ENCODE measurements at places on chromosomes 5 and 9.

DNA sequence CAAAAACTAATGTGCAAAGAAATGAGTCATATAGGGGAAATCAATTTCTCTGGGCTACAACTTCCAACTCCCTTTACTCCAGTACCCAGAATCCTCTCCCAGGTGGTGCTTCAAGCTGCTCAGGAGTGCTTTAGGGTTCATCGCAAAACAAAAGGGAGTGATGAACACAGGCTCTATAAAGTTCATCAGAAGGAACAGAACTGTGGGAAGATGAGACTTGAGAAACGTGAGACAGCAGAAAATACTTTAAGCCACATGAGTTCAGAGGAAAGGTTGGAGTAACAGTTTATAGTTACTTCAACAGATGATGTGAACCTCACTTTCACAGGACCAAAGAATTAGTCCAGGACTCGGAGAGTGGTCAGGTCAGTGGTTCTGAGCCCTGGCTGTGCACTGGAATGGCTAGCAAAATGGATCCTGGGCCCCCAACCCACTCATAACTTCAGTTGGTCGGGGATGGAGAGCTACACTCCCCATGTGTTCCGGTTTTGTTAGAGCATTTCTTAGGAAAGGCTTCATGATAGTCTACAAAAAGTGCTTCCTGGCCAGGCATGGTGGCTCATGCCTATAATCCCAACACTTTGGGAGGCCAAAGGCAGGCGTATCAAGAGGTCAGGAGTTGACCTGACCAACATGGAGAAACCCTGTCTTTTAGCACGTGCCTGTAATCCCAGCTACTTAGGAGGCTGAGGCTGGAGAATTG, 4.3 kb downstream of the RPL12 start:
- DNase-seq = no peak

DNA sequence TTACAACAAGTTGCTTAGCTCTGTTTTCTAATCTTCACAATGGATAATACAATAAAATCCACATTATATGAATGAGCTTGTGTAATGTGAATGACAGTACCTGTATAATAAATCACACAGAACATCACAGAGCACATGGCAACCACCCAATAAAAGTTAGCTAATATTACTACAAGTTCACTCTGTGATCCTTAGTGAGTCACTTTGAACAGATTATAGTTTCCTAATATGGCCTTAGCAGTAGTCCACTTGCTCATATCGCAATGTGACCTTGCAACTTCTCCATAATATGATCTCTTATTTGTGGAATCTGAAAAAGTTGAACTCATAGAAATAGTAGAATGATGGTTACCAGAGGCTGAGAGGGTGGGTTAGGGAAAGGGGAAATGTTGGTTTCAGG, 361.3 kb downstream of the PTPRD start:
- DNase-seq = no peak

DNA sequence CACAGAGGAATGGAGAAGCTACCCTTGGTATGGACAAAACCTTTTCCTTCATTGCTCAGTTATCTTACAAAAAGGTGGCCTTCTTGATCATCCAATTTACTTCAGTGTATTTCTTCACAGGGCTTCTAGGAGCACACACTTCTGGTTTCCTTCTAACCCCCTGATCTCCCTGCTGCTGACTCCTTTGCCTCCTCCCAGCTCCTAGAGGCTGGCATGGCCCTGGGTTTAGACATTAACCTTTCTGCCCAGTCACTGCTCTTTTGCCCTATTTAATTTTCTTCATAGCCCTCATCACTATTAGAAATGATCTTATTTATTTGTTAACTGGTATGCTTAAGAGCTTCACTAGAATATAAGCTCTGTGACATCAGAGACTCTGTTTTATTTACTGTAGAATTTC, 63.2 kb downstream of the ANKRD55 start:
- DNase-seq = no peak

GRCh38 chr5:141866096-141866495, 12.1 kb downstream of the PCDH1 start:
- DNase-seq = no peak

GRCh38 chr5:157189223-157189622, 8.6 kb downstream of the ITK start:
- no peak for DNase-seq

- no peak for DNase-seq
Measured at GRCh38 chr5:123875561-123876275, 363.7 kb downstream of the CSNK1G3 start.

GRCh38 chr5:169960659-169961058, 19.6 kb downstream of the INSYN2B start:
- DNase-seq = no peak

DNA sequence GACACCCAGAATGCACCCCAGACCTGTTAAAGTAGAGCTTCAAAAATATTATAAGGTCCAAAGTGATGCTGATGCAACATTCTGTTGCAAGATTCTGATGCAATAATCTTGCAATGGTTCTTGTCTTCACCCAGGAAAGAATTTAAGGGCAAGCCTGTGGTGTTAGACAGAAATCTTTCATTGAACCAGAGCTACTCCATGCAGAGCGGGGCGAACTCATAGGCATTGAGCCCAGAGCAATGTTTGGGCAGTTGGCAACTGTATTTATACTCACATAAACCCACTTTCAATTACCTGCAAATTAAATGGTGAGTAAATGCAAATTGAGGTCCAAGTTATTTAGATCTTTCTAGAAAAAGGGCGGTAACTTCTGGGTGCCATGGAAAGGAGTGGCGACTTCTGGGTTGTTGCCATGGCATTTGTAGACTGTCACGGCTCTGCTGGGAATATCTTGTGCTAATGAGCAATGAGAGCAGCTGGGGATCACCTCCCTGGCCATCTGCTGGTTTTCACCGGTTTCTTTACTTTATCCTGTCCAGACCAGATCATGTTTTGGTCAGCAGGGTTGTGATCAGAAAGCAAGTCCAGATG, 163.4 kb downstream of the ICE1 start:
- DNase-seq = no peak

DNA sequence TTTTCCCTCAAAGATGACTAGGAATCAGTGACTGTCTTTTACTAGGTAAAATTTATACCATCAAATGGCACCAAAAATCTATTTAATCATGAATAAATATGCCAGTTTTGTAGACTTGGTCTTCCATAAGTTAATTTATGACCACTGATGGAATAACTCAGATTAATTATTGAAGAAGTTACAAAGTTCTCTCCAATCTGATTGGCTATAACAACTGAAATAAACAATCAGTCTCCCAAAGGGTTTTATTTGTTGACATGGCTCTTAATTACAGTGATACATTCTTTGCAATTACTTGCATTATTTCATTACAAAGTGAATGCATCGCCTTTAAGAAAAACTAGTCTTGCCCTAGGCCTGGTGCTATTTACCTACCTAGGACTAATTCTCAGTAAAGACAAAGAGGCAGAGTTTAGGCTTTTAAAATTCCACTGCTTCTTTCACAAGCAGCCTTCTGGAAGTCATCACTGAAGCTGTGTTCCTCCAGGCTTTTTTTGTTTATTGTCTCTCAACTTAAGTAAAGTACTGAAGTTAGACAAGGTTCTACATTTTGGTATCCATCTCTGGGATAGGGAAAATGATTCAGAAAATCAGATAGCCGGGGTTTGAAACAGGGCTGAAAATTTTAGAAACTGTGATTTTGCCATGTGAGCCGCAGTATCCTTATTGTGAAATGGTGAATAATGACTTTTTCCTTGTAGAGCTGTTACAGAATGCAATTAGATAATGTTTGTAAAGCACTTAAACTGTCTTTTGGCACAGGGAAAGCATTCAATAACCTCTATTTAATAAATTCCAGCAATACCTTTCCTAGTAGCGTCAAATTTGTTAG, 2.5 kb downstream of the STOM start:
- DNase-seq = no peak

GRCh38 chr5:56440871-56441740, 208.0 kb upstream of the ANKRD55 start:
- no peak for DNase-seq

- no peak for DNase-seq
Measured at GRCh38 chr5:174198541-174198940, 153.0 kb downstream of the NSG2 start.
